Effector CD4-positive, alpha-beta T cell (primary cell): ENCODE measurements at places on chromosomes 1 and 21.

GRCh38 chr21:46160907-46161632 is 5.7 kb upstream of the FTCD start:
- no peak for DNase-seq

GRCh38 chr21:32612999-32613337 is 791 bp upstream of the CFAP298 start:
- DNase-seq, result no peak

GRCh38 chr1:1907098-1907736 is 7.8 kb upstream of the CALML6 start:
- DNase-seq, result no peak

DNA sequence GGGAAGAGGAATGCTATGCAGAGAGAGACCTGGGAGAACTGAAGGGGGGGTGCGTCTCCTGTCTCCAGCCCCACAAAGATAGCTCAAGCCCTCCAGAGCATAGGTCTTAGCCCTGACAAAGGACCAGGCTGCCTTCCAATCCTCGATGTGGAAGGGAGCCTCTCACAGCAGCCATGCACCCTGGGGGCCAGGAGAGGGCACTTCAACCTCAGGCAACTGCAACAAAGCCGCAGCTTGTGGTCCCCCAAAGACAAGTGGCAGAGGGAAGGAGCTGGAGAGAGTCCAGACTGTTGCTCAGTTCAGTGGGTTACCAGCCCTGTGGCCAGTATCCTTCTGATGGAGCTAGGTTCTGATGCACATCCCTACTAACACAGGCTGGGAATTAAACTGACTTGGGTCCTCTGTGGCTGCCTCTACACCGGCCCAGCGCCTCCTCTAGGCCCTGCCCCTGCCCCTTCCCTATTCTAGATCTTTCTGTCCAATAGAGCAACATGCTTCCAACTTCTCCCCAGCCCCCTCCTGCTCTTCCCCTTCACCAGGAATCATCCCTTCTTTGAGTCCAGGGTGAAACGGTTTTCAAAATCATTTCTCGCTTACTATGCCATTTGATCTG is 100.7 kb upstream of the SPATA6 start:
- no peak for DNase-seq

DNA sequence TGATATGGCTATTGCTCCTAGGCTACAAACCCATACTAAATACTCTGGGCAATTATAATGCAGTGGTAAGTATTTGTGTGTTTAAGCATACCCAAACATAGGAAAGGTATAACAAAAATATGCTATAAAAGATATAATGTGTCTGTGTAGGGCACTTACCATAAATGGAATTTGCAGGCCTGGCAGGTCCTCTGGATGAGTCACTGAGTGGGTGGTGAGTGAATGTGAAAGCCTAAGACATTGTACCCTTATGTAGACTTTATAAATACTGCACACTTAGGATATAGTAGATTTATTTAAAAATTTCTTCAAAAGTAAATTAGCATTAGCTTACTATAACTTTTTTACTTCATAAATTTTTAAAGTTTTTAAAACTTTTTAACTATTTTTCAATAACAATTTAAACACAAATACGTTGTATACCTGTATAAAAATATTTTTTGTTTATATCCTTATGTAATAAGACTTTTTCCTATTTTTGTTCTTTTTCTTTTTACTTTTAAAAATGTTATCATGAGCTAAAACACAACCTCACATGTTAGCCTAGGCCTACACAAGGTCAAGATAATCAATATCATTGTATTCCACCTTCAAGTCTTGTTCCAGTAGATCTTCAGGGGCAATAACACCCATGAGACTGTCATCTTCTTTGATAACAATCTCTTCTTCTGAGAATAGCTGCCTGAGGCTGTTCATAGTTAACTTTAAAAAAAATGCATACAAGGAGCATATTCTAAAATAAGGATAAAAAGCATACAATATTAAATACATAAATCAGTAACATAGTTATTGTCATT is 306.3 kb upstream of the RGS18 start:
- DNase-seq, result no peak

- no peak for DNase-seq
Measured at GRCh38 chr1:227887697-227888403, 59.9 kb downstream of the WNT9A start.

DNA sequence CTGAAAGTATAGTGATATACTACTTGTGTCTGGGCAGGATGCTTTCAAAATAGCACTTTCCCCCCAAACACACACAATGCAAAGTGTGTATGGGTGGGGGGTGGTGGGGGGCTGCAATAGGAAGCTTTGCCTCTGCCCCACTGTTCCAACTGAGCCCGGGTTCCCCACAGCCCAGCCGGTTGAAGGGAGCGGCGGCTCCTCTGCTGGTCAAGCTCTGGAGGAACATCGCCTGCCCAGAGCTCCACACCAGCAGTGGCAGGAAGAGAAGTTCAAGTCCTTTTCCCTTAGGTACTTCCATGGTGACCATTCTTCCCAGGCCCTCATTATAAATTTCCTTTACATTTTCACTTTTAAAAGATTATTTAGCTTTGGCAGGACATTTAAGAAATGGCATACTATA is 74.9 kb downstream of the CAPZB start:
- DNase-seq, result no peak

GRCh38 chr1:223341121-223341520 is 22.9 kb downstream of the SUSD4 start:
- no peak for DNase-seq

DNA sequence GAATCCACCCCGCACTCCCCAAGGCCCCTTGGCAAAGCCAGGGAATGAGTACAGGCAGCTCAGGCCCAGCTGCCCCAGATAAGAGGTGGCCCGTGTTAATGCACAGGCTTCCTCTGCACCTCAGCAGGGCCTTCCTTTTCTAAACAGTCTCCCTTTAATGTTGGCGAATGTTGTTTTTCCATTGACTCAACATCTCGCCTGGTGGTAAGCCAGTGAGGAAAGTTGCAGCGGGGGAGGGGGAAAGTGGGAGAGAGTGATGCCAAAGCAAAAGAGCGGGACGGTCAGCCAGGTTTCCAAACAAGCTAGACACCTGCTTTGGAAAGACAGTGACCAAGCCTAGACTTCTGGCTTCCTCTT is 10.3 kb upstream of the PROX1 start:
- no peak for DNase-seq

- DNase-seq, result peak; percentile 32
Measured at GRCh38 chr1:234842726-234843641, 233.0 kb upstream of the IRF2BP2 start.

GRCh38 chr1:164773102-164773501 is 214.1 kb downstream of the PBX1 start:
- no peak for DNase-seq

DNA sequence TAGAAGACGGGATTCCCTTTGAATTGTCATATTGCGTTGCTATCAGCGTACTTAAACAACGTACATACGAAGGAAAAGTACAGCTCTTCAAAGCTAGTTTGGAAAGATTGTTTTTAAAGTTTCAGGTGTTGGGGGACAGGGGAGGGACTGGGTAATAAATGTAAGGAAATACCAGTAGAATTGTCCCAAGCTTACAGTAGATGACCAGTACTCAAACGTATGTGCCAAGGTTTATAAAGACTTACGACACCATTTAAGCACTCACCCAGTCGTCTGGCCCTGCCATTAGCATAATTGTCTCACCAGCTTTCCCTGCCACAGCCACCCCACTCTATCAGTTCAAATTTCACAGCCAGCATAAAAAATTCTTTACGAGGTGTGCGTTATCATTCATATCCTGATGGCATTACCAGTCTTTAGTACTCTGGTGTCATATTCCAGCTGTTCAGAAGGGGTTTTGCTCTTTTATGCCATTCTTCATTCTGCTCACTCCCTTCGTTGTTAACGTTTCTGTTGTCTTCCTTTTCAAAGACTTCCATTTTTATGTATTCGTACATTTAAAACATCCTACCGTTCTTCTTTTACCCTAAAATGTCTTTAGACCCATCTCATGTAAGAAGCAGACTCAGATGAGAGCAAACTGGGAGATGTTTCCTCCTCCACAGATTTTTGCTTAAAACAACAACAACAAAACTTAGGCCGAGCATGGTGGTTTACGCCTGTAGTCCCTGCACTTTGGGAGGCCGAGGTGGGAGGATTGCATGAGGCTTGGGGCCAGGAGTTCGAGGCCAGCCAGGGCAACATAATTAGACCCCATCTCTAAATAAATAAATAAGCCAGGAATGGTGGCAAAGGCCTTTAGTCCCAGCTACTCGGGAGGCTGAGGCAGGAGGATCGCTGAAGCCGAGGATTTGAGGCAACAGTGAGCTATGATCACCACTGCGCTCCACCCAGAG is 1.0 kb upstream of the HP1BP3 start:
- DNase-seq, result no peak

DNA sequence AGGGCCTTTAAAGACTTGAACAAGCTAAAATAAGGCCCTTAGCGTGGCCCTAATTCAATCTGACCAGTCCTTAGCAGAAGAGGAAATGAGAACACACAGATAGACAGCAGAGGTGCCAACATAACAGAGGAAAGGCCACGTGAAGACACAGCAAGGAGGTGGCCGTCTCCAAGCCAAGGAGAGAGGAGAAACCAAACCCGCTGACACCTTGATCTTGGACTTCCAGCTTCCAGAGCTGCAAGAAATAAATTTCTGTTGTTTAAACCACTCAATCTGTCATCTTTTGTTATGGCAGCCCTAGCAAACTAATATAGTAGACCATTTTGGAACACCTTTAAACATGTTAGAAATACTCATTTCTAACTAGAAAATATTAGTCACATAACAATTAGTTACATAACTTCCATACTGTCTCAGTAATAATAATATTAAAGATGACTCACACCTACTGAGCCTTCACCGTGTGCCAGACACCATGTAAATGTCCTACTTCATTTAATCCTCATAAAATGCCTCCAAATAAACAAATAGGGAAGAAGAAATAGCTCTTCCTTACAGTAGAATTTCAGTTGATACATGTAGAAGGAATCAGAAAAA is 47.9 kb downstream of the S1PR1 start:
- DNase-seq, result no peak

GRCh38 chr1:168379104-168379860 is 98.6 kb downstream of the TBX19 start:
- DNase-seq, result no peak

DNA sequence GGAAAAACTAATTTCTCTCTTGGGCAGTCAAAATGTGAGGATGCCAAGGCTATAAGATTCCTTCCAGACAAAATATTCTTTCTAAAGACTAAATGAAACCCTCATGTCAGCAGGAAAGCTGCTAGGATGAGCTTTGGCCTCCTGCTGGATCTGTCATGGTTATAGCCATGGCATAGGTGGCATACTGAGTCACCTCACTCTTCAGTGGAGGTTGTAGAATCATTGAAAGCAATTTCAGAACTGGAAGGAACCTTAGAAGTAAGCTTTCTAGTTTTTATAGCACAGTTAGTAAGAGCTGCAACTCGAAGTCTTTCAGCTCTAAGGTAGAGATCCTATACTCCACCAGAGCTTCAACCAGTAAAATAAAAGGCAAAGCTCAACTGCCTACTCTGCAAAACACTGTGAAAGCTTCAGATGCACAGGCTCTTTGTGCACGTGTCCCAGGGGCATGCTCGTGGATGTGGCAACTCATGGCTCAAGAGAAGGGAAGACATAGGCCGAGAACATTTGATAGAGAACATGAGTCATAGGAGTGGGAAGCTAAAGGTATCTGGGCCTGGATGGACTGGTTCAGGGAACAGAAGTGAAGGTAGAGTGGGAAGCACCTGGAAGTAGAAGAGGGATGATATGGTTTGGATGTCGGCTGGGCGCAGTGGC is 5.8 kb downstream of the AVPR1B start:
- no peak for DNase-seq

DNA sequence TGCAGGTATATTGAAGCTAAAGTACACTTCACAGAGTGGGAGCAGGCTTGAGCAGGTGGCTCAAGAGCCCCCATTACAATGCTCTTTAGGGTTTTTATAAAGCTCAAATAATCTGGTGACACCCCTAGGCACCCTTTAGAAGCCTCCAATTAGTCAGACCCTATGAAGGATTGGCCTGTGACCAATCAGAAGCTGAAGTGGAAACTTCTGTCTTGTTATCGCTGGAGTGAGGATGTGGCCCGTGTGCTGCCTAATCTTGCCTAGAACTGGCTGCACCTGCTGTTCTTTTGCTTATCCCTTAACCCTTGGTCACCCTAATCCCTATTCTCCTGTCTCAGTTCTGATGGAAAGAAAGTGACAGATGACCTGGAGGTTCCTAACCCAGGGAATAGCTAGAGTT is 70.8 kb upstream of the ABCG1 start:
- no peak for DNase-seq

DNA sequence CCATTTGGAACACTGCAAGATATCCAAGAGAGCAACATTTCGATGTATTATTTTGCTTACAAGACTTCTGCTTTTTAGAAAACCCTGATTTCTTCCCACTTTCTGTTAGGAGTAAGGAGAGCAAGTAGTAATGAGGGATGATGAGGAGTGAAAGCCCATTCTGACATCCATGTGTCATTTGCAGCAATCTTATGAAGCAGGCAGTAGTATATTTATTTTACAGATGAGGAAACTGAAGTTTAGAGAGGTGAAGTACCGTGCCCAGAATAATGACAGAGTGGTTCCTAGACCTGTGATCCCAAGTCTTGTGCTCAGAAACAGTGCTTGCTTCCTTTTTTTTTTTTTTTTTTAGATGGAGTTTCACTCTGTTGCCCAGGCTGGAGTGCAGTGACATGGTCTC is 7.1 kb upstream of the ZSCAN20 start:
- DNase-seq, result no peak

DNA sequence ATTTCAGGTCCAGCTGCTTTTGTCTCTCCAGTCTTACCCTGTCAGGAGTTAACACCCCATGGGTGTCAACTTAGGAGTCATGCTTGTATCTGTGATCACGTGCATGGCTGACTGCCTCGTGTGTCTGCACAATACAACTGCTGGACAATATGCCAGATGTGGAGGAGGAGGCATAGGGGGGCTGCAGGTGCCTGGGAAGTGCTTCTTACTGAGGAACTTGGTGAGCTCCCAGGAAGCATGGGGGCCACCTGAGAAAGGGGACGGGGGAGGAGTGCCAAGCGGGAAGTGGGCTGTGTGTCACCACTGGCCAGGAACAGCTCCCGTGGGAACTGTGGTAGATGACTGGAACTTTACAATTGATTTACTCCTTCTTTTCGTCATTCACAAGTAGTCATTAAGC is 9.5 kb downstream of the RHEX start:
- DNase-seq, result no peak

GRCh38 chr1:5906116-5906515 is 86.1 kb downstream of the NPHP4 start:
- DNase-seq, result no peak

DNA sequence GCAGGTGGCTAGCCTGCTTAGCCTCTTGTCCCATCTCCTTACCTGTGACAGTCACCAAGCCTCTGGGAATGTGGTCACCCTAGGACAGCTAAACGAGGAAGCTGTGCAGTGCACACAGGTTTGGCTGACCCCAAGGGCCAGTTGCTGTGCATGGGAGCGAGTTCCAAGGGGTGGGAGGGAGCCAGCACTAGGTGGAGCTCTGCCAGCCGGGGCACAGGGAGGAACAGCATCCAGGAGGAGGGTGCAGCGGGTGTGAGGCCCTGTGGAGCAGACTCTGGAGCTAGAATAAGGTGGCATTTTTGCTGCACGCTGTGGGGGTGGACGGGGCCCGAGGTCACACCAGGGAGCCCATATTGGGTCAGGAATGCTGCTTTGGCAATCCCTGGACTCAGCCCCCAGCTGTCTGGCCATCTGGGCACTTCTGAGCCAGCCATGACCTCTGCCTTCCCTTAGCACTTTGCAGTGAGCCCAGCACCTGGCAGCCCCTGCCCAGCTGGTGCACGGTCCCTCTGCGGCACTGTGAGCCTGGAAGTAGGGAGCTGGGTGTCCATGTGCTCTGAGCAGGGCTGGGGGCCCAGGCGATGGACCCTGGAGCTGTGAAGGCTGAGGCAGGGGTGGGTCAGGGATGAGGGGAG is 8.7 kb downstream of the PDXK start:
- DNase-seq, result no peak
